ENCODE measurements at places on chromosomes 12 and 14.

- no peak for DNase-seq
These were observed 58.1 kb upstream of the RMST start for GRCh38 chr12:97404543-97404942.

GRCh38 chr12:5083955-5084849 is 40.5 kb downstream of the KCNA5 start:
- no peak for DNase-seq

DNA sequence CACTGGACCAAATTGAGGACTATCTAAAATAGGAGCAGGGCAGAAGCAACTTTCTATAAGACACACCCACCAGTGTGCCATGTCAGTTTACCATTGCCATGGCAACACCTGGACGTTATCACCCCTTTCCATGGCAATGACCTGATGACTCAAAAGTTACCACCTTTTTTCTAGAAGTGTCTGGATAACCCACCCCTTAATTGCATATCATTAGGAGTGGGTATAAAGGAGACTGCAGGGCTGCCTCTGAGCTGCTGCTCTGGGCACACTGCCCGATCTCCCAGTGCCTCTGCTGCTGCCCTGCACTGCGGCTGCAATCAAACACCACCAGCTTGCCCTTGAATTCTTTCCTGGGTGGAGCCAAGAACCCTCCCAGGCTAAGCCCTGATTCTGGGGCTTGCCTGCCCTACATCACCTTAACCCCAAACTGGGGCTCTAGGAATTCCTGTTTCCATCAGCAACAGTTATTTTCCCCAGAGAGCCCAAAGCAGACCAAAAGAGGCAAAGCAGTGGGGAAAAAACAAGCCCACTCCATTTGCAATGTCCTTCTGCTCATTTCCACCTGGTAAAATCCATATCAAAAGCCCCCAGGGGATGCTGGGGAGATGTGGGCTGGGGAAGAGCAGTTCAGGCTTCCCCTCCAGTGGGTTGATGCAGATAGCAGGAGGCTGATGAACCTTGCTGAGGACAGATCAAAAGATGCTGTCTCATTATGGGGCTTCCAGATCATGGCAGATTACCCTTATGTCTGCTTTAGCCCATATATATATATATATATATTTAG is 129.5 kb upstream of the NCOR2 start:
- DNase-seq = no peak

DNA sequence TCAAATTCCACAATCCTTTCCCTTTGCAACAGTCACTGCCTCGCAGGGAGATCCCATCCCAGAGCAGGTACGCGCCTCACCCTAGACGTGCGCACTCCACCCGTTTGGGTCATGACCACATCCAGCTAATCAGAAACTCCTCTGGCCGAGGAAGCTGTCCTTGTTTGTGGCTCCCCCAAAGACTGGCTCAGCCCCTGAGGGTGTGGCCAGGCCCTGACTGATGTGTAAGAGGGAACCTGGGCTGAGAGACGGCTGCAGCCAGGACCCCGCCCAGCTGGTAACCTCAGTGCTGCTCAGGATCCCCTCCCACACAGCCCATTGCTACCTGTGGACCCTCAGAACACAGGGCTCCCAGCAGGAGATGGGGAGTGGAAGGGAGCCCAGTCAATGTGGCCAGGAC is 183.2 kb upstream of the SFSWAP start:
- no peak for DNase-seq

DNA sequence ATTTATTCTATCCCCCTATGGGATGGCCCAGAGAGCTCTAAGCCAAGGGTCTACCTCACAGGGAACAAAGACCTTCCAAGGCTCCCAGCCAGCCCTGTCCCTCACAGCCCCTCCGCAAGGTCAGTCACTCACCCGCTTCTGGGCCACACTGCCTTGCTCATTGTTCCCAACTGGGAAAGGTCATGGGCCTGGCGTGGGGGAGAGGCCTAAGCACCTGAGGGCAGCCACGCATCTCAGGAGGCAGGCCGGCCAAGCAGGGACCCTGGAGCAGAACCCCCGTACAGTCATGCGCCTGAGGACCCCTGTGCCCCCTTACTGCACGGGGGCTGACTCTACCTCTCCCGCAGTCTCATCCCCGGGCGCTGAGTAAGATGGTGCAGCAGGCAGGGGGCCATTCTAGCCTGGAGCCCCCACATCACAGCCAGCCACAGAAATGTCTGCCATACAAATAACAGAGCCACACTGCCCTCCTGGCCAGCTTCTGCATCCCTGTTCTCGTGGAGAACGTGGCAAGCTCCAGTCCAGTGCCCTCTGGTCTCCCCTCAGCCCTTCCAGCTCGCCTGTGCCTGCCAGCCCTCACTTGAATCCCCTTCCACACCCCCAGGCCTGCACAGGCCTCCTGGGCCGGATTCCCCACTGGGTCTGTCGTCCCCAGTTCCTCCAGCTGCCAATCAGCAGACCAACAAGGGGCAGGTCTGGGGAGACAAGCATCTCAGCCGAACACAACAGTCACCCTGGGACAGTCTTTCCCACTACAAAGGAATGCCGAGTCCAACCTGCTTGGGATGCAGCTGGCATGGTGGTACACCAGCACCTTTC is 16.3 kb downstream of the CCDC85C start:
- no peak for DNase-seq

GRCh38 chr14:73221945-73222344 is 15.4 kb upstream of the PAPLN start:
- no peak for DNase-seq

- no peak for DNase-seq
These were observed 12.7 kb downstream of the SPTLC2 start for GRCh38 chr14:77603654-77604255.

DNA sequence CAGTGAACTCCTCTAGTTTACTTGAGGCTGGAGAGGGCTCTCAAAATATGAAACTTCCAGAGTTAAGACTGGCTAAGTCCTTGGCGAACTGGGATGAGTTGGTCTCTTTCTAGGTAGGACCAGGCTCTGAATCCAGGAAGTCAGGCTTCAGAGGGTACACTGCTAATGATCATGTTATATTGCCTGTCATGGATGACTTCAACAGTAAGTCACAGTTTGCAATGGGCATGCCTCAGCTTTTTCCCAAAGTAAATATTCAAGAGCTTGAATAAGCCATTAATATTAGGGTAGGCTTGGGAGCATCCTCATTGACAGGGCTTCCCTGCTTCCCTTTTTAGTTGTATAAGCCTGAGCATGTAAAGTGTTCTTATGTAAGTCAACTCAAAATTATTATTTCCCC is 61.7 kb upstream of the PTHLH start:
- DNase-seq = no peak

DNA sequence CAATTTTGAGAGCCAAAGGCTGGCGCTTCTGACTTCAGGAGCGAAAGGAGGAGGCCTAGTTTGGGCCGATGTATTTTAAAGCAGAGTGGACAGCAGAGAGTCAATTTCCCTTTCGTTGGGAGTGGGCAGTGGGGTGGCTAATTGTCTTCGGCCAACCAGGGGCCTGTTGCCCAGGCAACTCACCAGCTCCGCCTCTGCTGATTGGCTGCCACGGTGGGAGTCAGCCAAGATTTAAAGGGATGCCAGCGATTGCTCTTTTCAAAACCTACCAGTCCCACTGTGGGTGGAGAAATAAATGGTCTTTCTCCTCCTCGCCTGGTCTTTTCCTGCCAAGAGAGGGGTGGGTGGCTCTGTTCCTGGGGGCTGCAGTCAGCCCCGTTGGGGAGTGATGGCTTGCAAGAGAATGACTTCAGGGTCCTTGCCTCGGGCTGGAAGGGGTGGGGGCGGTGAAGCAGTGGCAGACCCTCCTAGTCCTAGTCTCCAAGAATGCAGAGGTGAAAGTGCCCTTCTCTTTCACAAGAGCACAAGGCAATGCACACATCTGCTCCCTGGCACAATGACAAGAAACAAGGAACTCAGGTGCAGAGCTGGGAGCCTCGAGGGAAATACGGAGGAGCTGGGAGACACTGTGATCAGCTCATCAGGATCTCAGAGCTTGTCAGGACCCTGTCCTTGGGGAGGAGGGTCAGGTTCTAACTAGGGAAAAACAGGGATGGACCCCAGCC is 37.7 kb downstream of the RASAL1 start:
- DNase-seq = no peak

DNA sequence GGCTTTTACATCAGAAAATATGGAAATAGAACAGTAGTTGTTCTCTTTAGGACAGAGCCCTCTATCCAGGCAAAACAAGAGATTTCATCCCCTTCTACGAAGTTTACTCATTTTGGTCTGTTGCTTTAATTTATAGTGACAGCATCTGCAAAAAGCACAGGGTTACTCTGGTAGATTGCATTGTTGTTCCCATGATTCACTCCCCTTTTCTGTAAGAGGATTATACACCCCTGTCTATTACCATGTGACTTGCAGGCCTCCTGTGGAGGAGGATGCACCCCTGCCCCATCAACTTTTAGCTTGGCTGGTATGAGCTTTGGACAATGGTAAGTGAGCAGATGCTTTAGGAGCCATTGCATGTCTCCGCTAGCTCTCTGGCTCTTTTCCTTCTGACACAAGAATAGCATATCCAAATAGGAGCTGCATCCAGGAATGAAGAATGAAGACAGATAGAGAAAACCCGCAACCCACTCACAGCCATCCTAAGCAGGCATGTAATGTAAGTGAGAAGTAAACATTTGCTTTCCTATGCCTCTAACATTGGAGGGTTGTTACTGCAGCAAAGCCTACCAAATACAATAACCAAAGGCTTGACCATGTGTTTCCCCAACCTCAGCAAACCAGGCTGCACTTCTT is 304.2 kb downstream of the AKAP6 start:
- DNase-seq = no peak

DNA sequence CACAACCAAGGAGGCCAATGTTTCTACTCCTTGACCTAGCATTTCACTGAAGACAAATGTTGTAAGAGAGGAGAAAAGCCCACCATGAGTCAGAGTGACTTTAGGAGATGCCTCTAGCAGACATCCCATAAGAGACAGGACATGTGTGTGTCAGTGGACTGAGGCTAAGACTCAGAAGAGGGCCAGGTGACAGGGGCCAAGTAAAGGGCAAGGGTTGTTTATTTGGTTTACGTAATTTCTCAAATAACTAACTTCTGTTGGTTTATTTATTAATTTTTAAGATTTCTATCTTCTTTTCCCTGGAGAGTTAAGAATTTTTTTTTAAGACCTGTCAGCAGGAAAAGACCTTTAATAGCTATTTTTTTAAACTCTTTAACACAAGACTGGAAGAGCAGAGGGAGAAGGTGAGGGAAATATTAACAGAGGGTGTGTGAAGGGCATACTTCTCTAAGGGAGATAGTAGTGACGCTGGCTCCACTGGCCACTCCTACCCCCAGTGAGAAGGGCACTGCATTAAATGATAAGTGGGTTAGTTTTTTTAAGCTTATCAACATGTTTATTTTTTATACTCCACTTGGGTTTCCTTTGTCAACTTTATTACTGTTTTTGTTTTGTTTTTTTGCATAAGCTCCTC is 3.4 kb downstream of the PNP start:
- DNase-seq = no peak

Measured in stimulated activated CD4-positive, alpha-beta T cell treated with anti-CD3 and anti-CD28 coated beads, TNF-alpha, amount 100 ng/mL, for 1 hour (primary cell).